Lung microvascular endothelial cell (primary cell): ENCODE measurements at places on chromosomes 5 and 9. TPM values are rescaled to one million over a fixed set of nuclear protein-coding genes. Genes with fewer than 3 reads are reported as not detected.

The PCDHGA12 gene
- 1.8 and 2.8 TPM in 2 replicates for total RNA-seq

The PRELID2 gene
- total RNA-seq = 18.7 and 24.4 TPM in 2 replicates

The CD180 gene
- under 0.01 TPM in 2 replicates for total RNA-seq

The NEUROG1 gene
- total RNA-seq = not detected in 2 replicates

The FOXD4L6 gene
- total RNA-seq = under 0.01 TPM in 1 of 2 replicates, not detected in the other

The CDHR2 gene
- under 0.01 TPM in 1 of 2 replicates, not detected in the other for total RNA-seq

The ACTBL2 gene
- total RNA-seq = under 0.01 TPM in 1 of 2 replicates, not detected in the other

The AK1 gene
- total RNA-seq = 22.0 and 24.8 TPM in 2 replicates

The RELL2 gene
- total RNA-seq = 5.6 and 6.1 TPM in 2 replicates

The UGT3A1 gene
- not detected in 2 replicates for total RNA-seq

The PAEP gene
- total RNA-seq = not detected in 2 replicates

The FBXL7 gene
- 10.0 and 14.1 TPM in 2 replicates for total RNA-seq

The LCP2 gene
- 0.20 and 0.22 TPM in 2 replicates for total RNA-seq

The CAMK4 gene
- total RNA-seq = under 0.01 and 0.44 TPM in 2 replicates

The GFPT2 gene
- 0.79 and 1.1 TPM in 2 replicates for total RNA-seq

The ENHO gene
- not detected in 2 replicates for total RNA-seq

The SLC46A2 gene
- not detected in 2 replicates for total RNA-seq

The PNPLA7 gene
- total RNA-seq = 0.44 and 0.79 TPM in 2 replicates

The CYSRT1 gene
- total RNA-seq = under 0.01 and 0.20 TPM in 2 replicates

The WWC1 gene
- 0.20 and 0.44 TPM in 2 replicates for total RNA-seq

The TRPM3 gene
- 0.40 and 1.1 TPM in 2 replicates for total RNA-seq

The ATP6V0E1 gene
- 318 and 553 TPM in 2 replicates for total RNA-seq

The VCAN gene
- total RNA-seq = 0.60 and 1.1 TPM in 2 replicates

The CARD9 gene
- total RNA-seq = under 0.01 and 0.44 TPM in 2 replicates

The NSD1 gene
- total RNA-seq = 20.9 and 22.4 TPM in 2 replicates

The TRIM36 gene
- 0.20 and 0.22 TPM in 2 replicates for total RNA-seq

The TEK gene
- 56.9 and 108 TPM in 2 replicates for total RNA-seq

The OBP2B gene
- not detected in 2 replicates for total RNA-seq

The TXNDC8 gene
- not detected in 2 replicates for total RNA-seq

The C9 gene
- under 0.01 TPM in 2 replicates for total RNA-seq

The FABP6 gene
- not detected in 2 replicates for total RNA-seq

The DRD1 gene
- total RNA-seq = not detected in 2 replicates

The TMEFF1 gene
- total RNA-seq = 10.5 and 11.5 TPM in 2 replicates

The KIF20A gene
- 8.1 and 28.1 TPM in 2 replicates for total RNA-seq

The GLDC gene
- 1.8 and 3.5 TPM in 2 replicates for total RNA-seq

The SECISBP2 gene
- 16.8 and 27.4 TPM in 2 replicates for total RNA-seq

The KCNV2 gene
- not detected in 2 replicates for total RNA-seq

The C5orf58 gene
- not detected in 2 replicates for total RNA-seq

The MOB3B gene
- 0.65 and 0.99 TPM in 2 replicates for total RNA-seq

The AHRR gene
- total RNA-seq = 1.4 and 2.4 TPM in 2 replicates

The PCDHB3 gene
- 0.22 and 0.60 TPM in 2 replicates for total RNA-seq

The ZNF474 gene
- not detected in 2 replicates for total RNA-seq

The EFNA5 gene
- 72.8 and 93.7 TPM in 2 replicates for total RNA-seq

The MEGF10 gene
- total RNA-seq = 0.60 and 0.87 TPM in 2 replicates

The PCDHB2 gene
- total RNA-seq = 1.3 and 2.2 TPM in 2 replicates

The LCN9 gene
- not detected in 2 replicates for total RNA-seq

The SCGB3A2 gene
- total RNA-seq = not detected in 2 replicates

The F12 gene
- 0.40 and 0.44 TPM in 2 replicates for total RNA-seq

The FOXD4L5 gene
- total RNA-seq = not detected in 2 replicates
